ENCODE measurements at places on chromosomes 7 and 10.

DNA sequence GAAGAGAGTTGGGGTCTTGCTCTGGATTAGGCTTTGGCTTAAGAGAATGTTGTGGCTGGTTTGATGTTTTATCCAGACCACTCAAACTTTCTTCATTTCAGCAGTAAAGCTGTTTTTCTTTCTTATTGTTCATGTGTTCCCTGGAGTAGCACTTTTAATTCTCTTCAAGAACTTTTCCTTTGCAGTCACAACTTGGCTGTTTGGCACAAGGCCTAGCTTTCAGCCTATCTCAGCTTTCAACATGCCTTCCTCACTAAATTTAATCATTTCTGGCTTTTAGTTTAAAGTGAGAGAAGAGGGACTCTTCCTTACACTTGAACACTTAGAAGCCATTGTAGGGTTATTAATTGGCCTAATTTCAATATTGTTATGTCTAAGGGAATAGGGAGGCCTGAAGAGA is 18.1 kb downstream of the CCDC126 start:
- no peak for DNase-seq

- DNase-seq: peak; percentile 79
These were observed 236.9 kb downstream of the SLC25A13 start for GRCh38 chr7:96084881-96085553.

DNA sequence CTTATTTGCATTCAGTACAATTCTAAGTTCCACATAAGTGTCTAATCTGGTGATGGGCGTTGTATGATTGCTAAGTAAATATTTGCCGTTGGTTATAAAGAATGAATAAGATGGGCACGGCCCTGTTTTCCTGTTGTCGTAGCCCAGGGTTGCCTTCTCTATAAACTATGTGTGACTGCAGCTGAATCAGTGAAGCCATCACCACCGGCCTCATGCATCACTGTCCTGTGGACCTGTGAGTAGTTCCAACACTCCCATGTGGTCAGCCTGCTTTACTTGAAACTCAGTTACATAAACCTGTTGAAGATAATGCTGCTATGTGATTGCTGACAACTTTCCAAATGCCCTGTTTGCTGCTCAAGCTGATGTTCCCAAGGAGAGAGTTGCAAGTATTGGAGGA is 21.6 kb upstream of the KLF6 start:
- no peak for DNase-seq

DNA sequence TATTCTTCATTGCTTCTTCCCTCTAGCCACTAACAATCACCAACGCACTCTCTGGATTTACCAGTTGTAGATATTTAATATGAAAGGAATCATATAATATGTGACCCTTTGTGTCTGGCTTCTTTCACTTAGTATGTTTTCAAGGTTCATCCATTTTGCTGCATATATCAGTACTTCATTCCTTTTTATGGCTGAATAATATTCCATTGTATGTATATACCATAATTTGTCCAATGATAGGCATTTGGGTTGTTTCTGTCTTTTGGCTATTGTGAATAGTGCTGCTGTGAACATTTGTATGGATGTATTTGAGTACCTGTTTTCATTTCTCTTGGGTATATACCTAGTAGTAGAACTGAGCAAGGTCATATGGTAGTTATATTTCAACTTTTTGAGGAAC is 7.3 kb downstream of the AKAP9 start:
- DNase-seq: no peak

DNA sequence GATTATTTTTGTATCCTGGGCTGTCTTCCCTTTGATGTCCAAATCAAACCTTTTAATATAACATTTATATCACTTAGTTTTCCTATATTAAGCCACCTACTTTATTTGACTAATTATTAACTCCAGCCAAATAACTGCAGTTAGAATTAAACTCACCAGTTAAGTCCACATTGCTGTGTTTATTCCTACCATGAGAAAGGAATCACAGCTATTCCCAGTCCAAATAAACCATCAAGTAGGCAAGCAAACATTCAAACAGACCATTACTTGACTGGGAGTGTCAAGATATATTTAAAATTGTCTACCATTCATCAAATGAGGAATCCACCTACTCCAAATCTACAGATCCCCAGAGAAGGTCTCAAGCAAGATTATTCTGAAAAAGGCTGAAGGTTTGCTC is 22.4 kb downstream of the PDE1C start:
- DNase-seq: no peak

DNA sequence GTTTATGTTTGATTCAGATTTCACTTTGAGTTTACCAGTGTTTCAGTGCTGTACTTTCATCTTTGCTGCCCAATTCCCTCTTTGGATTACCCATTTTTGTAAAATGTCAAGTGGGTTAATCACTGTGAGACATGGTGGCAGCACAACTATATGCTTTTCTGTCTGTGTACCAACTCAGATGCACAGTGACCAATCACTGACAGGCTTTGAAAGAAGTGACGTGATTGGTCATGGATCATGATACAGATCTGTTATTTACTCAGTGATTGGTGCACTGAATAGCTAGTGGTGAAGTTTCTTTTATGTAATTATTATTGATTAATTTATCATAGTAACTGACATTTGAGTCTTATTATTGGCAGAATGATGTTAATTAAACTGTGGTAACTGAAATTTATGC is 126.9 kb downstream of the SDK1 start:
- DNase-seq: no peak

Data from urothelium cell line (cell line).